NCI-H1105 treated with DMSO at 0.1 percent for 48 hours (cell line): ENCODE measurements at places on chromosomes 2 and 18.

DNA sequence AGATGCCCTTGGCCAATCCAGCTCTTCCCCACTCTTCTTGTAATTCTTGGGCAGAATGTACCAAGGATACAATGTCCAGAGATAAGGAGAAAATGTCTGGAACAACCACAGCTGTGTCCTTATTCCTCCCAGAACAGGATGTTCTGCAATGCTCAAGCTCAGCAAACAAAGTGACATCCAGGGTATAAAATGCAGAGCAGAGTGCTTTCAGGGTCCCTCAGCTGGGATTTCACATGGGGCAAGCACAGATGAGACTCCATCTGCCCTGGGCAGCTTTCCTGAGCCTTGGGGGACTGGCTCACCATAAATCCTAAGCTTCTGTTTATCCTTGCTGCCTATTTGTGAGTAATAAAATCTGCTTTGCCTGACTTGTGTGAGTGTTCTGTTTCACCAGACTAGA is 127.4 kb downstream of the VAPA start:
- DNase-seq = no peak

- no peak for DNase-seq
These were observed 197.2 kb upstream of the POU3F3 start for GRCh38 chr2:104656571-104657163.

DNA sequence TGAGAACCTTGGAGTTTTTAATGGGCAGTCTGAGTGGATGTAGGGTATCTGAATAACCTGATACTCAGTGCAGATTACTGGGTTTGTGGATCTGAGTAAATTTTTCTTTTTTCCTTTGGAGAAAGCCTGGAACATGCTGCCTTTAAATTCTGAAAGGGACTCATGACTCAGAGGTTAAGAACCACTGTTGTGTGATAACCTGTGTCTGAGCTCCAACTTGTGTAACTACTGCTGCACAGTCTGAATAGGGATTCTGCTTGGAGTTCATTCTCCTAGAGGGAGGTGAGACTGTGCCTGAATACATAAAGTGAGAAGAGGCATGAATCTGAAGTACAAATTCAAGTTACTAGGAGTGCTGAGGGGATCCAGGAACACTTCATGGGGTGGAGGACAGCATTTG is 36.2 kb downstream of the KDM3A start:
- no peak for DNase-seq

- DNase-seq = no peak
These were observed 1.1 kb upstream of the MBOAT2 start for GRCh38 chr2:9004338-9005204.

DNA sequence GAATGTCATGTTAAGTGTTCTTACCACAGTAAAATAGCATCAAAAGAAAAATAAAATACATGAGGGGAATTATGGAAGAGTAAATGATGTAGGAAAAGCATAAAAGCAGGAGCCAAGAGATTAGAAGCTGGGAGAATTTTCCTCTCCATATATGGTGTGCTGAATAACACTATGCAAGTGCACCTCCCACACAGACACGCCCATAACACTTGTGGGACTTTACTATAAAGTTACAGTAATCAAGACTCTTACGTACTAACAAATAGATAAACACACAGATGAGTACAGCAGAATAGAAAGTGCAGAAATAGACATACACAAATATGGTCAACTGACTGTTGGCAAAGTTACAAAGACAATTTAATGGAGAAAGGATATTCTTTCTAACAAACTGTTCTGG is 16.0 kb upstream of the SPHKAP start:
- DNase-seq = no peak

- no peak for DNase-seq
These were observed 230.3 kb downstream of the SLC4A3 start for GRCh38 chr2:219857751-219858150.

DNA sequence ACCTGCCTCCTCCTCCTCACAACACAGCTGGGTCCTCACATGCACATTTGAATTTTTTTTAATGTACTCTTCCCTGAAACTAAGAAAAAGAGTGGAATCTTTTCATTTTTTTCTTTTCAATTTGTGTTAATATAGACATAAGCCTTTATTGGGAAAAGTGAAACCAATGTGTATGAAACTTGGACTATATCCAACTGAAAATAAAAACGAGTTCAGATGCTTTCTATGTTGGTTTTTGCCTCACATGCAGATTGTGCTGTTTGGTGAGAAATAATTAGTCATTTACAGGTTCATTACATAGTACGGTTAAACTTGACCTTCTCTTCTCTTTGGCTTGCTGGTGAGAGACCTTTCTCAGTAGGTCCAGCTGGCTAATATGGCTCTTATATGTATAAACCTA is 515.2 kb upstream of the FANCL start:
- DNase-seq = no peak

- DNase-seq = no peak
These were observed 25.9 kb upstream of the RAMP1 start for GRCh38 chr2:237833546-237833945.

DNA sequence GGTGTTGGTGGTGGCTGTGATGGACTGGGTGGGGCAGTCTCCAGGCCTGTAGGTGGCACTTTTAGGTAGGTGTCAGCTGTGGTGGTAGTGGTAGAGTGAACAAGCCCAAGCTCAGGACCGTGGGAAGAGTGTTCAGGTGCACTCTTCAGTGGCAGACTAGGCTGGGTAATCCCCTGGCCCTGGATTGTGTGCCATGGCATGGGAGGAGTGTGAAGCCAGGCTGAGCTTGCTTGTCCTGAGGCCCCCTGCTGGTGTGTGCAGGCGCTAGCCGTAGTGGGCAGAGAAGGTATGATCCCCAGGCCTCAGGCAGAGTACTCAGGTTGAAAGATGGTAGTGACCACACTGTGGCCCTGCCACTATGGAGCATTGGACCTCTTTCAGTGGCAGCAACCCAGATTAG is 850.3 kb downstream of the DSC3 start:
- no peak for DNase-seq

- DNase-seq = no peak
These were observed 45.2 kb upstream of the NEUROD1 start for GRCh38 chr2:181725476-181725875.

- DNase-seq = peak; percentile 19
These were observed 73.2 kb downstream of the MBP start for GRCh38 chr18:77059294-77059916.

GRCh38 chr18:47287911-47288585 is 36.6 kb upstream of the SKOR2 start:
- DNase-seq = peak; percentile 70

DNA sequence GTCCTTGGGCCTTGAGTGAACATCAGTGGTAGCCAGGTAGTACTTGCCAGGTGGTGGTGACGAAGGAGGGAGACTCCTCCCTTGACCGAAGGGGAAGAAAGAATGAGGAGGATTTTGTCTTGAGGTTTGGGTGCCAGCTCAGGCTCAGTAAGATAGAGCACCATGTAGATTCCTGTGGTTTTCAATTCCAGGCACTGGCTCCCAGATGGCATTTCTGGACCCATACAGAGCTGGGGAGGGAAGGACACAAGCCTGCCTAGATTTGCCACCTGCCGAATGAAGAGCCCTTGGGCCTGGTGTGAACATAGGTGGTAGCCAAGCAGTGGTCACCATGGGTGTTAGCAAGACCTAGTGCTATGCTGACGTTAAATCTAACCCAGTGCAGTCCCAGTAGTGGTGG is 108.8 kb upstream of the UBE2E3 start:
- DNase-seq = no peak
